ENCODE measurements at places on chromosomes 2 and 18. TPM values are rescaled to one million over a fixed set of nuclear protein-coding genes. Genes with fewer than 3 reads are reported as not detected.

- no peaks in the 10 kb centered on the region for H3K27me3 ChIP-seq
- no peaks in the 10 kb centered on the region for H3K4me1 ChIP-seq
- DNase-seq: no peak
- no peaks in the 10 kb centered on the region for H3K36me3 ChIP-seq
Measured at GRCh38 chr2:219428469-219428868, 6.2 kb upstream of the SPEG start.

DNA sequence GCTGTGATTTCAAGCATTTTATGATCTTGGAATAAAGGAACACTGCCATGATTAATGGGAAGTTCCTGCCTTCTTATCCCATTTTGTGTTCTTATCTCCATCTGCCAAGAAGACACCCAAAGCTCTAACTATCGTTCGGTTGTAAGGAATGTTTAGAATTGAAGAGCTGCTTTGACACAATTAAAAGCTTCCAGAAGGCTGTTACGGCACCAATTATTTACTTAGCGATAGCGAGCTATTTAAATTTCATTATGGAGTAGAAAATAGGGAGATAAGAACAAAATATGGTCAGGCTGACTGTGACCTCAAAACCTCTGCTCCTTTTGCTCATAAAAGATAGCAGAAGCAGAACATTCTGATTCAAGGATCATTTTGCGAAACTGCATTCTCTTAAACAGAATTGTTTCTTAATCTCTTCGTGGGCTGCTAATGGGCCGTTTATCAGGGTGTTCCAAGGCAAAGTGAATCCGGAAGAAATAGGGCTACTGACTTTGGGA is 101.6 kb downstream of the SLC4A3 start:
- no peak for DNase-seq
- H3K36me3 ChIP-seq: no peaks in the 10 kb centered on the region
- H3K4me3 ChIP-seq: no peak overlapping the region
- H3K4me1 ChIP-seq: no peaks in the 10 kb centered on the region

DNA sequence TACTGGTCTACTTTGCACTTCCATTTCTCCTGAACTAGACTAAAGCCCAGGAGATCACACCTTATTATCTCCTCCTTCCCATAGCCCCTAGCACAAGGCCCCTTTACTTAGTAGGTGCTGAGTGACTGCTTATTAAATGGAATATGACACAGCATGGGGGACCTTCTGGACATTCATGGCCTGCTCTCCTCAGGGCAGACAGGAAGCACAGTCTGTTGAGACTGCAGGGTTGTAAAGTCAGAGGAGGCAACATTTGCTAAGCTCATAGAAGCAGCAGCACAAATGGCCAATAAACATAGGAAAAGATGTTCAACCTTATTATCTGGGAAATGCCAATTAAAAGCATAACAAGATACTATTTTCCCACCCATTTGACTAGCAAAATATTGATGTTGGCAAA is 75.3 kb downstream of the DNMT3A start:
- no peaks in the 10 kb centered on the region for H3K27me3 ChIP-seq
- no peak overlapping the region for H3K27ac ChIP-seq
- peaks cover 8% of the 10 kb centered on the region for H3K4me1 ChIP-seq
- no peak overlapping the region for H3K4me3 ChIP-seq
- DNase-seq: no peak

- DNase-seq: no peak
- H3K4me3 ChIP-seq: no peak overlapping the region
- no peak overlapping the region for H3K27ac ChIP-seq
- no peaks in the 10 kb centered on the region for H3K4me1 ChIP-seq
- H3K27me3 ChIP-seq: no peaks in the 10 kb centered on the region
Measured at GRCh38 chr18:50694147-50694546, 125.7 kb downstream of the MRO start.

- no peak for DNase-seq
- H3K36me3 ChIP-seq: no peaks in the 10 kb centered on the region
- H3K4me3 ChIP-seq: no peak overlapping the region
- no peak overlapping the region for H3K27ac ChIP-seq
- no peaks in the 10 kb centered on the region for H3K4me1 ChIP-seq
Measured at GRCh38 chr2:178309541-178309940, 115.2 kb downstream of the OSBPL6 start.

GRCh38 chr2:195279840-195280427 is 377.1 kb upstream of the SLC39A10 start:
- H3K27me3 ChIP-seq: no peaks in the 10 kb centered on the region
- H3K4me1 ChIP-seq: no peaks in the 10 kb centered on the region
- DNase-seq: no peak
- H3K4me3 ChIP-seq: no peak overlapping the region

GRCh38 chr18:3209859-3210569 is 9.8 kb downstream of the MYOM1 start:
- no peaks in the 10 kb centered on the region for H3K27me3 ChIP-seq
- H3K4me1 ChIP-seq: peaks cover 10% of the 10 kb centered on the region
- H3K36me3 ChIP-seq: no peaks in the 10 kb centered on the region
- no peak overlapping the region for H3K4me3 ChIP-seq

- H3K4me1 ChIP-seq: no peaks in the 10 kb centered on the region
- H3K27ac ChIP-seq: no peak overlapping the region
- H3K36me3 ChIP-seq: no peaks in the 10 kb centered on the region
- H3K27me3 ChIP-seq: no peaks in the 10 kb centered on the region
Measured at GRCh38 chr2:223220658-223220925, 168.6 kb downstream of the KCNE4 start.

DNA sequence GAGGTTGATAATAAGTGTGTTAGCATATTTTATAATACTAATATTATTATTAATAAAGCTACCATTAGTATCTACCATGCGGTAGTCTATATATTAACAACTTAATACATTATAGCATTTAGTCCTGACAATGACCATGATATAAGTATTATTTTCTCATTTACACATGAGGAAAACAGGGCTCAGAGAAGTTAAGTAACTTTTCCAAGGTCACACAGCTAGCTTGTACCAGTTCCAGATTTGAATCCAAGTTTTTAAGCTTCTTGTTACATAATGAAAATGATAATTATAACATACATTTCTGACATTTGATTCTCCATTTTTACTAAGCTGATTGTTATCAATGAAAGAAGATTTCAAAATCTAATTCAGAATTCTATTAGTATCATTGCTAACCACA is 310.6 kb downstream of the AGPS start:
- peaks cover 3% of the 10 kb centered on the region for H3K27me3 ChIP-seq
- H3K27ac ChIP-seq: no peak overlapping the region
- H3K4me1 ChIP-seq: no peaks in the 10 kb centered on the region
- H3K36me3 ChIP-seq: no peaks in the 10 kb centered on the region
- DNase-seq: no peak

DNA sequence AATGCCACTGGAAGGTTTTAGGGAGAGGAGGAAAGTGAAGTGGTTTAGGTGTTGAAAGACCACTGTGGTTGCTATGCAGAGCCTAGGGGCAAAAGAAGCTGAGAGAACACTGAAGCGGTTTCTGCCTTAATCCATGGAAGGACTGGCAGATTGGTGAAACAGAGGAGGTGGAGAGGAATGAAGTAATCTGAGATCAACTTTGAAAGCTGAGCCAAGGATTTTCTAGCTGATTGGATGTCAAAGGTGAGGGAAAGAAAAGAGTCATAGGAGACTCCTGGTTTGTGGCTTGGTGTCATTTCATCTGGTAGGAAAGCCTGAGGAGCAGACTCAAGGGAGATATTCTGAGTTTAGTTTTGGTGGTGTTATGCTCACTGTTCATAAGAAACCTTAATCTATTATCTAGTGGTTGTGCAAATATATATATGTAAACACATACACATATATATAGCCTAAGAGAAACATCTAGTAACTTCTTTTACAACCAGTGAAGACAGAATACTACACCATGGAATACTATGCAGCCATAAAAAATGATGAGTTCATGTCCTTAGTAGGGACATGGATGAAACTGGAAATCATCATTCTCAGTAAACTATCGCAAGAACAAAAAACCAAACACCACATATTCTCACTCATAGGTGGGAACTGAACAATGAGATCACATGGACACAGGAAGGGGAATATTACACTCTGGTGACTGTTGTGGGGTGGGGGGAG is 134.1 kb upstream of the CREB1 start:
- H3K4me3 ChIP-seq: no peak overlapping the region
- H3K27me3 ChIP-seq: no peaks in the 10 kb centered on the region
- H3K4me1 ChIP-seq: no peaks in the 10 kb centered on the region
- no peak for DNase-seq
- no peak overlapping the region for H3K27ac ChIP-seq
- H3K36me3 ChIP-seq: no peaks in the 10 kb centered on the region

- H3K27me3 ChIP-seq: no peaks in the 10 kb centered on the region
- no peaks in the 10 kb centered on the region for H3K36me3 ChIP-seq
- H3K27ac ChIP-seq: no peak overlapping the region
- no peaks in the 10 kb centered on the region for H3K4me1 ChIP-seq
Measured at GRCh38 chr18:10838553-10838952, 310.8 kb downstream of the PIEZO2 start.

- H3K36me3 ChIP-seq: no peaks in the 10 kb centered on the region
- no peak overlapping the region for H3K4me3 ChIP-seq
- no peak for DNase-seq
- no peak overlapping the region for H3K27ac ChIP-seq
- H3K27me3 ChIP-seq: no peaks in the 10 kb centered on the region
Measured at GRCh38 chr2:30351949-30352348, 95.1 kb upstream of the LCLAT1 start.

DNA sequence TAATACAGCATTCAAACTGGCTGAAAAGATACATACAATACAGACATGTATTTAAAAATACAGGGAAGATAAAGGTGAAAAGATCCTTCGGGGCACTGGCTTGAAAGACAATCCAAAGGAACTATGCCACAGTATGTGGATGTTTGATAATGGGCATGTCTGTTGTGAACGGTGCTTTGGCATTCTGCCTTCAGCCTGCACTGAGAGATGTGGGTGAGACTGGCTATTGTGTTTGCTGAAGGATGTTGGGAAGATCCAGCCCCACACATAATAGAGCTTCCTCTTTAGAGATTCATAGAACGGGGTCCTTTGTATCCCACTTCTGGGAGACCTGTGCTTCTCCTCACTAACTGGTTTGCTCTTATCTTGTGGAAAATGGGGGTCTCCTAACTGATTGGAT is 65.1 kb upstream of the CXCR4 start:
- H3K27me3 ChIP-seq: no peaks in the 10 kb centered on the region
- H3K4me1 ChIP-seq: no peaks in the 10 kb centered on the region
- H3K4me3 ChIP-seq: no peak overlapping the region

GRCh38 chr2:173196080-173196479 is 120.4 kb downstream of the MAP3K20 start:
- peaks cover 37% of the 10 kb centered on the region for H3K4me1 ChIP-seq
- no peaks in the 10 kb centered on the region for H3K27me3 ChIP-seq
- peak overlapping the region; percentile 89 for H3K27ac ChIP-seq
- H3K4me3 ChIP-seq: no peak overlapping the region
- H3K36me3 ChIP-seq: peaks cover 37% of the 10 kb centered on the region

DNA sequence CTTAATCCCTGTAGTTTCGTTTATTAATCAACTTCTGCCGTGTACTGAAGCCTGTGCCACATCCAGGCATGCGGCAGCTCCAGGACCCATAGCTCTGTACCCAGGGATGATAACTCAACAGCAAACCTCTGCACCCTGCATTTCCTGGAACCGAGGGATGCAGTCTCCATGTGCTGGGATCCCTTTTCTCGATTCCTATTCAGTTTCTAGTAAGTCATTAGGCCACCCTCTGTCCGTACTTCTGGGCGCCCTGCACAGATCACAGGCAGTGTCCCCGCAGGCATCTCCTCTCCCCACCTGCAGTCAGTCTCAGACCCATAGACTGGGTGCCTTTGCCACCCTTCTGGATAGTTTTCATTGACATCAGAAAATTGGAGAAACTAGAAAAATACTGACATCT is 18.8 kb downstream of the TMEM18 start:
- H3K27ac ChIP-seq: no peak overlapping the region
- no peaks in the 10 kb centered on the region for H3K4me1 ChIP-seq
- H3K27me3 ChIP-seq: no peaks in the 10 kb centered on the region

DNA sequence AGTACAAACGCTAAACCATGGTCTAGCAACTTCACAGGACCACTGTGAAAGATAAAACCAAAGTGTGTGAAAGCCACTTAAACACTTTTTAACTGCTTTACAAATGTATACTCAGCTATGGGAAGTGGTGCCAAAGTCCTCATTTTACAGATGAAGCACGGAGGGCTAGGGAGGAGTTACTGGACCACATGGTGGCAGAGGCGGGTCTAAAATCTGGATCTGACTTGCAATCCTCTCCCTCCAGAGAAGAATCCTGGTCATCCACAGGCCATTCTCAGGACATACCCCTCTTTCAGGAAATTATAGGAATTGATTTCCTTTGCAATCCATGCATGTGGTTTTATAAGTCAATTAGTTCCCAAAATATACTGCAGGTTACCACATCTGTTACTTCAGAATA is 84.6 kb upstream of the GYPC start:
- no peaks in the 10 kb centered on the region for H3K36me3 ChIP-seq
- no peak overlapping the region for H3K27ac ChIP-seq
- H3K4me1 ChIP-seq: no peaks in the 10 kb centered on the region
- H3K4me3 ChIP-seq: no peak overlapping the region
- no peaks in the 10 kb centered on the region for H3K27me3 ChIP-seq

DNA sequence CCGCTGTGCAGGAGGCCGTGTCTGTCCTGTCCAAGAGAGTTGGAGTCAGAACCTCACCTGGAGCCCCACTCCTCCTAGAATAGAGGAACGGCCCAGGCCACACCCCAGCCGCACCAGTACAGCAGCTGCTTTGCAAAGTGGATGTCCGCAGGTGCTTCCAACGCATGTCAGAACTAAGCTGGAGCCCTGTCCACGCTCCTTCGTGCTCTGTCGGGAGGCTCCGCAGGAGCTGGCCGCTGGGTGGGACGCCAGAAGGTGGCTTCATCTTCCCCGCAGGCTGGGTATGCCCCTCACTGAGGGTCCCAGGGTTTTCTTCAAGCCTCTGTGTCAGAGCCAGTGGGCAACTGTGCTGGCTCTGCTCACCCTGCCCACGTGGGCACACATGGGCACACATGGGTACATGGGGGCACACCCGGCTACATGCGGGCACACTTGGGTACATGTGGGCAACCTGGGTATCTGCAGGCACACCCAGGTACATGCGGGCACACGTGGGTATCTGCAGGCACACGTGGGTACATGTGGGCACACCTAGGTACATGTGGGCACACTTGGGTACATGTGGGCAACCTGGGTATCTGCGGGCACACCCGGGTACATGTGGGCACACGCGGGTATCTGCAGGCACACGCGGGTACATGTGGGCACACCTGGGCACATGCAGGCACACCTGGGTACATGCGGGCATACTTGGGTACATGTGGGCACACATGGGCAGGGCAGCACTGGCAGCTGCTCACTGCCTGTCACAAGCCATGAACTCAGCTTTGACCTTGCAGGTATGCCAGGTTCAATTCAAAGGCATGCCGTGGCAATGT is 67.1 kb upstream of the CTDP1 start:
- H3K4me1 ChIP-seq: no peaks in the 10 kb centered on the region
- no peak for DNase-seq
- H3K4me3 ChIP-seq: no peak overlapping the region
- no peaks in the 10 kb centered on the region for H3K36me3 ChIP-seq

The SULT1C2 gene
- total RNA-seq: 0.31 TPM

The STK25 gene
- total RNA-seq: 195 TPM

The SLC5A6 gene
- 74.5 TPM for total RNA-seq

The DYNAP gene
- total RNA-seq: not detected

The ABCA12 gene
- total RNA-seq: 0.03 TPM

The ASNSD1 gene
- total RNA-seq: 30.3 TPM

The EHD3 gene
- 2.6 TPM for total RNA-seq

The ADD2 gene
- 0.26 TPM for total RNA-seq

The COLEC12 gene
- 0.03 TPM for total RNA-seq

All from Panc1 (cell line).